Stomach (tissue), 19 donors: ENCODE measurements at places on chromosomes 6 and 20. TPM values are rescaled to one million over a fixed set of nuclear protein-coding genes. Genes with fewer than 3 reads are reported as not detected.

DNA sequence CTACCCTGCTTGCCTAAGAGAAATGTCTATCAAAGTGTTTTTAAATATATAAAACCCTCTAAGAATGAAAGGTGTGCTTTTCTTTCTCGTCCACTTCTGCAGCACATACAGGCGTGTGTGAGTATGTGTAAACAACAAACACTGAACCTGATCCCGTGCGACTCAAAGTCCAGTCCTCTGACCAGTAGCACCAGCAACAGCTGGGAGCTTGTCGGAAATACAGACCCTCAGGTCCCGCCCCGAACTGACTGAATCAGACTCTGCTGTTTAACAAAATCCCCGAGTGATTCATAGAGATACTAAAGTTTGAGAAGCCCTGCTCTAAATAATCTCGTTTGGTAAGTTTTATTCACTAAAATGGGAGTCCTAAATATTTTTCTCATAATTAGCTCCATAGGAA, 208.0 kb upstream of the KCNQ5 start:
- DNase-seq, result peak; percentile 54

- DNase-seq, result no peak
These were observed 12.1 kb downstream of the ANKRD60 start for GRCh38 chr20:58216334-58216733.

DNA sequence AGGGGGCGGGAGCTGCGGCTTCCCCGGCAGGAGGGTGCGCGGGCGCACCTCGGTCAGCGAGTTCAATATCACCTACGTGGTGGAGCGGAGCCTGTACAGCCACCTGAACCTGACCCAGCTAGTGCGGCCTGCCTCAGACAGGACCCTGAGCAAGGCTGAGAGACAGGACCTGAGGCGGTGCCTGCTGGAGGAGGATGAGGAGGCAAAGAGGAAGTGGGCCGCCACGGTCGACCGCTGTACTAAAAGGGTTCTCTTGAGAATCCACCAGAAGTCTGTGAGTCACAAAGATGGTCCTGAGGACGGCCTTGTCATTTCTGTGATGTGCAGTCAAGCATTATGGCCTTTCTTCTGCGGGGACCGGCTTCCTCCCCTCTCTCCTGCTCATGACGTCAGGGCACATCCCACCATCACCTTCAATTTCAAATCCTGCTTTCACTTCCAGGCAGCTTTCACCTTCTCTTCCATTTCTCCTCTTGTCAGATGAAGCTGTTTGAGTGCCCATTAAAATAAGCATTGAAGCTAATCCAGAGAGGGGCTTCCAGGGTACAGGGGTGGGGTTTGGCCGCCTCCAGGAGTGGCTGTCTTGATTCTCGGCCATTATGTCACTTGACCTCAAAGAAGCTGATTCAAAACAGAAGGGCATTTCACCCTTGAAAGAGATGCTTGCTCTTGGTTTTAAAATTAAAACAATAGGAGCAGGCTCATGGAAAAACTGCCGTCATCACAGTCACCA, 177.6 kb downstream of the SASH1 start:
- DNase-seq, result no peak

- DNase-seq, result no peak
These were observed 215.0 kb upstream of the RIN2 start for GRCh38 chr20:19543101-19543500.

DNA sequence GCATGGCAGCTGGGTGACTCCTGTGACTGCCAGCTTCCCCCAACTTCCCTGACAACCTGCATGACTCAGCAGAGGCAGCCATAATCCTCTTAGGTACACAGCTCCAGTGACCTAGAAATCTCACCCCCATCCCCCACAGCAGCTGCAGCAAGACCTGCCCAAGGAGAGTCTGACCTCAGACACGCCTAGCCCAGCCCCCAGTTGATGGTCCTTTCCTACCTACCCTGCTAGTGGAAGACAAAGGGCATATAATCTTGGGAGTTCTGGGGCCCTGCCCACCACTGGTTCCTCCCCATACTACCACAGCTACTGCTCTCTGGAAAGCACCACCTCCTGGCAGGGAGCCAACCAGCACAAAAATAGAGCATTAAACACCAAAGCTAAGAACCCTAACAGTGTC, 90.2 kb downstream of the F13A1 start:
- peak; percentile 83 for DNase-seq

DNA sequence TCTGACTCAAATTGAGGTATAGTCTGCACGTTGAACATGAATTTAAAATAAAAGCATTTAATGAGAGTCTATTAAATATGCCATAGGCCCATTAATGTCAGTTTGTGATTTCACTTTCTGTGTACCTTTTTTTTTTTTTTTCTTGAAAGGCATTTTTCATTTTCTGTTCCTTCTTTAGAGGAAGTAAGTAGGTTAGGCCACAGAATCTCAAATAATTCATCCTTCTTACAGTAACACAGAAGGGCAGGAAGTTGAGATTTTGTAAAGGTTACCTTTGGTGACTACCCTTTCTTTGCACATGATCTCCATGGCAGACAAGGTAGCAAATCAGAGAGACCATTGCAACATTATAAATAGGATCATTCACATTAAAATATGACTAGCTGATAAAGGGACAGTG, 9.6 kb downstream of the L3MBTL3 start:
- DNase-seq, result no peak

DNA sequence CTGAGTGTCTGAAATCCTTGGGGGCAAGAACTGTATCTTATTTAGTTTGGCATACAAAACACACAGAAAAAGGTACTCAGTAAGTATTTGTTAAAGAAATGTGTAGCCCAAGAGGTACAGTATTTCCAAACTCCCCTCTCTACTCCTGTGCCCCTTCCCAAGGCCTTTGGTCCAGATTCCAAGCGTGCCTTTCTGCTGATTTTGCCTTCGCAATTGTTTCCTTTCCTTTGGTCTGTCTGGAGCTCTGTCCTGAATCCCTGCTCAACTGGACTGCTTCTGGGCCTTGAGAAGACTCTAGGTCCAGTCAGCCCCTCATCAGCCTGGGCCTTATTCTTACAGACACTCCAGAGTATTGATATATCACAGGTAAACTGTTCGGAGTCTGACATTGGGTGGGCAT, 122.2 kb upstream of the SYNCRIP start:
- DNase-seq, result no peak

DNA sequence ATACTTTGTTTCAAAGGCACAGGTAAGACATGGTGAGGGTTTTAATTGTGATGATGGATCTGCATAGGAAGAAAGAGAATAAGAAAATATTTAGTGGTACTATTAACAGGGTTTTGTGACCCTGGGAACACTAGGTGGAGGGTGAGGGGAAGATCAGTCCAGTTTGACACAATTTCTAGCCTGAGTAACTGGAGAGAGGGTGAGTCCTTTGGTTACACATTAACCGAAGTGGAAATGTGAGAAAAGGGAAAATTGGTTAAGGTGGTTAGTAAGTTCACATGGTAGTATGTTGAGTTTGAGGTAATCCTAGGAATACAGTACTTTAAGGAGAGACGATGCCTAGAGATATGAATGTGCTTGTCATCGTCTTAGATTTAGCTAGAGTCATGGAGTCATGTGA, 54.8 kb upstream of the POU3F2 start:
- DNase-seq, result no peak

- no peak for DNase-seq
These were observed 236.2 kb downstream of the CD83 start for GRCh38 chr6:14353798-14354197.

DNA sequence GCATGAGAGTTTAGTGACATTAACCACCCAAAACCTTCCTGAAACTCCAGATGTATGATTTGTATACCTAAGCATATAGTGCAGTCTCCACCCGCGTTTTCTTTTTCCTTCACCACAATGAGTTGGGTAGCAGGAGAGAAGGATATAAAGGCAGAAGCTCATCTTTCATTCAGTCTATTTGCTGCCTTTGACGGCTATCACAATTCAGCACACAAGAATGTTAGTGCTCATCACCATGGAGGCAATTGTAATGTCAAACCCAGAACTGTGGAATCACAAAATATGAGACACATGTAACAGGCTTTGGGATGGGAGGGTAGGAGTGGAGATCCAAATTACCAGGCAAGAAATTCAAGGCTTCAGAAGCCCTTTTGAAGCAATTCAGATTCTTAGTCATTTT, 17.6 kb downstream of the ZHX3 start:
- no peak for DNase-seq

DNA sequence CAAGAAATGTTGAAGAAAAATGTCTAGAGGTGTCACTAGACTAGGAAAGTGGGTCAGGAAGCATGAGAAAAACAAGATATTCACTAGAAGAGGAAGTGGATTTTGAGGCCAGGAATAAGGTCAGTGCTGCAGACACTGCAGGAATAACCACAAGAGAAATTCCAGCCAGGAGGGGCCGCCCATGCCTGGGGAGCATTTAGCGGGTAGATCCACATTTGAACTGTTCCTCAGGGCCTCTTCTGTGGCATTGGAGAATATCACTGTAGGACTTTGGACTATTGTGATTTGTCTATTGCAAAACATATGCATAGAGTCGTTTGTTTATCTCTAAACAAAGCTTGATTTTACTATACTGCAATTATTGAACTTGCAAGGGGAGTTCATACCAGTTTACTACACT, 49.6 kb upstream of the CCDC28A start:
- DNase-seq, result peak; percentile 43

DNA sequence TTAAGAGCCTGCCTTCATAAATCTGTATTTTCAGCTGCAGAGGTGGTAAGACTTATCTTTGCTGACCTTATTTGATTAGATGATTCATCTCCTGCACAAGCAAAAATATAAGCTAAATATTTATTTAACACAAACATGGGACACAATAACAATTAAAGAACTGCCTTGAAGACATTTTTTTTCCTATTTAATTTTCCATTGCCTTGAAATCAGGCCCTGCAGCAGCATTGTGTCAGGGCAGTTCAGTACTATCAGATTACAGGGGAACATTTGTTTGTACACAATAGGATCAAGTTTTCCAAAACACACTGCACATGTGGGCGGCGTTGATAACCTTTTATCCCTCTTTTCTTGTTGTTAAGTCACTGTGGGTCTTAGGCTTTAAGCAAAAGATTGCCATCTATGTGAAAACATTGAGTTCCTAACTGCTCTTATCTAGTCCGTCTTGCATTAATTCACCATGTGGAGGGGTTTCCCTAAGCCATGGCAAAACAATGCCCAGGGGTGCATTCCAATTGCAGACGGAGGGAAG, 7.4 kb downstream of the ADGRF5 start:
- no peak for DNase-seq

DNA sequence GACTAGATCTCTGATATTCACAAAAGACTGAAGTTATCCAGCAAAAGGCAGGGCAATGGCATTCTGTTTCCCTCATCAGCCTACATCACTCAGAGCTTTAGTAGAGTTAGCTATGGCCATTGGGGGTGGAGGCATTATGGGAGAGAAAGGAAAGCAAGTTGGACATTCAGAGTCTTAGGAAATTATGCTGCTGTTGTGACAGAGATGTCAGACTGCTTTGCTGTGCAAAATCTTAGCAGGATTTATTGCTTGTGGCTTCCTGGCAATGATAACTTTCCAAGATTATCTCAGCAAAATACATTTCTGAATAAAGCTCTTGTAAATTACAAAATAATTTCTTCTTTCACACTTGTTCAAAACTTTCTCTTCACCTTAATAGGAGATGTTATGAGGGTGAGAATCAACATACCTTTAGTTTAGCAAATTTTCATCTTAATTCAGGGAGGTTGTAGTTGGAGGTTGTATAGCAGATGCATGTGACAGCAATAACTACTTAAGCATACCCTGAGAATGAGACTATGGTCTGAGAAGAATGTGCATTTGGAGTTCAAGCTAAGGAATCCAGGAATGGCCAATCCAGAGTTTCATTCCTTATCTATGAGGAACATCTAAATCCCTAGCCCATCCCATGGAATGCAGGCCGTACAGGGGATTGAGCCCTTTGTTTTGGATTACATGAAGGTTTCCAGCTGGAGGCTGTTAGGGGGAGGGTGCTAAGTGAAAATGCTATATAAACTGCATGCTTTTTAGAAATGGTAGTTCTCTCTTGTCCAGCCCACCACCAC, 179.8 kb downstream of the HAO1 start:
- DNase-seq, result no peak

GRCh38 chr6:168243812-168244376, 75.7 kb downstream of the DACT2 start:
- no peak for DNase-seq

DNA sequence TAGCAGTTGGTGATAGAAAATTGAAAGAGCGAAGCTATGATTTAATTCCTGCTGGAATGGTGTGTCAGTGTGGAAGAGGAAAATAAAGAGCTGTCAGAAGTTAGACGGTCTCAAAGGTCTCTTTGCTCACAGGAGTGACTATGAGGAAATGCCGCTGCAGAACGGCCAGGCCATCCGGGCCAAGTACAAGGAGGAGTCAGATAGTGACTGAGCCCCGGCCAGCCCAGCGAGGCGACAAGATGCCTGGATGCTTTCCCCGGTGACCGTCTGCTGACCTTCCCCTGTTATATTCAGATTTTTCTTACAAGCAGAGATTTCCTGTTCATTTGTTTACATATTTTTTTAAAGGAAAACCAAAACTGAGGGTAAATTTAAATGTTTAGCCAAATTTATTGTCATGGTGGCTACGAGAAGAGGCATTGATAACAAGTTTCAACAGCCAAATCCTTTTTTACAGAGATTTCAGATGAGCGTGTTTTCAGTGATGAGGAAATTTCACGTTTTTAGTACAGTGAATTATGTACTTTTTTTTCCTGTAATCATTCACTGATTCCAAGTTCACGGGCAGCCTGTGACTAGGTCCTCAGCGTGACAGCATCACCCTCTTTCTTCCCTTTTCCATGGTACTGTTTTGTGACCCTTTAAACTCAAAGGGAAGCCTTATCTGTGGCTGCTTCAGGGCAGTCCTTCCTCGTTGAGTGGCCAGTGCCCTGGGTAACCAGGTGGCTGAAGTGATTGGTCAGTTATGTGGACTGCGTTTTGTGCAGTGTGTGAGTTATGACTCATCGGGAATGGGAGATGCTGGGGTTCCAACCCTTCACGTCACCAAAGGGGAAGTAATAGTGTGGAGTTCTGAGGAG, 12.6 kb downstream of the DYNLT1 start:
- peak; percentile 78 for DNase-seq

DNA sequence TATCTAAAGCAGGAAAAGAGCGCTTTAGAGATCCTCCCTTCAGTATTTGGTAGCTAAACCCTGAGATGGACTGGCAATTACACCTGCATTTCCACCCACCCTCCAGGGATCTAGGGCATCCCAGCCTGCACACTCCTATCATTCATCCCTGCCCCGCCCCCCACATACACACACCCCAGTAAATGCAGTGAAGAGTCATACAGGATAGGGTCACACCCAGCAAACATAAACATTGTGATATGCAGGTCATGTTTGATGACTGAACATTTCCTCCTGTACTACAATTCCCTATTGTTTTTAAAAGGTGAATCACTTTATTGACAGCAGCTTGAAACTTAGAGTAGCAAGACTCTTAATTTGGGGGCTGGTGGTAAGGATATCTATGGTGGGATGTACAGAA, 112.9 kb downstream of the FOXO3 start:
- DNase-seq, result peak; percentile 50

GRCh38 chr6:101980924-101981323, 587.4 kb downstream of the GRIK2 start:
- no peak for DNase-seq

The PERP gene
- total RNA-seq, result 46.9 TPM

The DDO gene
- 4.1 TPM for total RNA-seq

The UNC5CL gene
- total RNA-seq, result 84.8 TPM

The SYNGAP1 gene
- 18.7 TPM for total RNA-seq

The BPIFB2 gene
- not detected for total RNA-seq

The WFDC11 gene
- not detected for total RNA-seq

The SNAI1 gene
- 3.2 TPM for total RNA-seq

The COL19A1 gene
- not detected for total RNA-seq

The DPPA5 gene
- total RNA-seq, result not detected

The HNF4A gene
- 33.5 TPM for total RNA-seq

The C6orf132 gene
- 69.0 TPM for total RNA-seq
